Thoracic aorta (tissue), 2 donors: ENCODE measurements at places on chromosomes 6 and 20. TPM values are rescaled to one million over a fixed set of nuclear protein-coding genes. Genes with fewer than 3 reads are reported as not detected.

Gene CAGE1
- total RNA-seq, result not detected

Gene STAU1
- total RNA-seq, result 54.0 TPM

Gene BFSP1
- 2.4 TPM for total RNA-seq

Gene GHRH
- total RNA-seq, result not detected

Gene ZNF311
- 0.35 TPM for total RNA-seq

Gene CST11
- total RNA-seq, result not detected

Gene THBS2
- 673 TPM for total RNA-seq

Gene AKIRIN2
- 38.7 TPM for total RNA-seq

Gene BPIFB3
- not detected for total RNA-seq

Gene FKBP5
- total RNA-seq, result 271 TPM

Gene COL21A1
- 53.7 TPM for total RNA-seq

Gene CTCFL
- total RNA-seq, result not detected

GRCh38 chr6:40460380-40460779 lies 126.8 kb downstream of the LRFN2 start:
- no peak for DNase-seq

DNA sequence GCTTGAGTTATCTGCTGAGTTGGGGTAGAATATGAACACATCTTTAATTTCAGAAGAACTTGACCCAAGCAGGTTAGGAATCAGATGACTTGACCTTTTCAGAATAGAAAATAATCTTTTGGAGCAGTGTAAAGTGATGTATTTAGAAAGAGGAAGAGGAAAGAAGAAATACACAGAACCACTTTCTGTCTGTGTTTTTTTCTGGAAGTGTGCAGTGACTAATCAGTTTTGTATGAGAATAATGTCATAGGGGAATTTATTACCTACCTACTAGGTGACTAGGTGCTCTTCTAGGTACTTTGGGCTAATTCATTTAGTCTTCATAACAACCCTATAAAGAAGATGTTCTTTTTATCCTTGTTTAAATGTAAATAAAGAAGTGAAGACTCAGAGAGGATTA lies 3.0 kb downstream of the PPP1R14C start:
- no peak for DNase-seq

DNA sequence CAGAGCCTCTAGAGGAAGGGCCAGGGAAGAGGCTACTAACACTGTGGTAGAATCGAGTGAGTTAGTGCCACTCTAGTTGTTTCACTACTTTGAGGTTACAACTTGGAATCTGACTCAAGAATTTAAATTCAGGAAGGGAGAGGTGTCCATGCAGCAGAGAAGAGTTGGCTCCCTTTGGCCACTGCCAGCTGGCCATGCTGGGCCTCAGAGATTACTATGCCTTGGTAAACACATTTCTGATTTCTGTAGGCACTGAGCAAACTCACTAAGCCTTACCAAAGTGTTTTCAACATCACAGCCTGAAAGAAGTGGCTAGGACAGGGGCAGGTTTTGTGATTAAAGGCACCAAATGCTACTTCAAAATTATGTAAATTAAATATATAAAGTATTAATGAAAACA lies 61.9 kb downstream of the ZHX3 start:
- no peak for DNase-seq

DNA sequence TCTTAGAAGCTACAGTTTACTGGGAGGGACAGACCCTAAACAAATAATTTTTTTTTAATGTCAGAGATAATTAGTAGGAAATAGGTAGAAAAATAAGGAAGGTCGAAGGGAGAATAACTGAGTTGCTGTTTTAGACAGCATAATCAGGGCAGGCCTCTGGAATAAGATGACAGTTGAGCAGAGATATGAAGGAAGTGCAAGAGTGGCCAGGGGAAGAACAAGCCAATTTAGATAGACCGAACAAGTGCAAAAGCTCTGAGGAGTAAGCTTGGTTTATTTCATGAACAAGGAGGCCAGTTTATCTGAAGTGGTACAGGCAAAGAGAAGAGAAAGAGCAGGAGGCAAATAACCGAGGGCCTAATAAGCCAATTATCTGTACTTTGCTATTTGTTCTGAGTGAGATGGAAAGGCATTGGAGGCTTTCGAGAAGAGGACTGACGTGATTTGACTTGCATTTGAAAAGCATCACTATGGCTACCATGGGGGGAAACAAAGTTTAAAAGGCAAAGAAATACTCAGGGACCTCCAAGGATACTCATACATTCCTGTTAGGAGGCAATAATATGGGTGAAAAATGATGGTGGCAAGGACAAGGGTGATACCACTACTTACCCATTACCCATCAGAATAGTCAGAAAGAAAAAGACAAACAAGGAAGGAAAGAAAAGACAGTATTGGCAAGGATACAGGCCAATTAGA lies 19.7 kb downstream of the PROCR start:
- DNase-seq, result no peak

DNA sequence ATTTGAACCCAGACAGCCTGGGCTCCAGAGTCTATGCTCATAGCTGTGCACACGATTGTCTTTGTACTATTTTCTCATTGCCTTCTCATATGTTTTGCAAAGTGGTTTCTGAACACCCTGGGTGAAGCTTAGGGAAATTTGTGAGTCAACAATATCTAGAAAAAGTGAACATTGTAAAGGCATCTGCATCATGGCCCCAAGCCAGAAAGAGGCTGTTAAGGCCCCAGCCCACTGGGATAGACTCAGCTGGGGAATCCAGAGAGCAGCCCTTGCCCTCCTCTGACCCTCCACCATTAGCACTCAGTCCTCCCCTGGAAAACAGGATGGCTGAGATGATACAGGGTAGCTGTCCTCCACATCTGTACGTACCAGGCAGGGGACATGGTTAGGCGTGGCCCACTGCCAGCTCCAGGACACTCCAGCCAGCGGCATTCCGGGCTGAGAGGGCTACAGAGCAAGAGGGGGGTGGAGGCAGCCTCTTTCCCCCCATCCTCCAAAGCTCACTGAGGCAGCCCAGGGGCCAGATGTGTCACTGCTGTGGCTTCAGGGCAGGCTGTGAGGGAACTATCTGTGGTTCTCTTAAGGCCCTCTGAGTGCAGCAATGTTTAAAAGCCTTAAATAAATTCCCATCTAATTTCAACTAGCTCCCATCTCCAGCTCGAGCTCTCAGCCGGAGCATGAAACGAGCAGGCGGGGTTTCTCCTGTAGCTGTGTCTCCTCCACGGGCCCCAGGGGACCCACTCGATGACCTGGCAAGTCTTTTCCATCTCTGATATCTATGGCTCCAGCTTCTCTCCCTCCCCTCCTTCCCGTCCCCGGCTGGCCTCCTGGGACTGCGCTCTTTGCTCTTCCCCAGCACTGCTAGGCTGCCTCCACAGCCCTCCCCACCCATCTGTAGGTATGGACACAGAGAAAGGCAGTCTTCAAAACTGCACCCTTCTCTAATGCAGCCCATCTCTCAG lies 209.4 kb upstream of the LRFN2 start:
- DNase-seq, result no peak

DNA sequence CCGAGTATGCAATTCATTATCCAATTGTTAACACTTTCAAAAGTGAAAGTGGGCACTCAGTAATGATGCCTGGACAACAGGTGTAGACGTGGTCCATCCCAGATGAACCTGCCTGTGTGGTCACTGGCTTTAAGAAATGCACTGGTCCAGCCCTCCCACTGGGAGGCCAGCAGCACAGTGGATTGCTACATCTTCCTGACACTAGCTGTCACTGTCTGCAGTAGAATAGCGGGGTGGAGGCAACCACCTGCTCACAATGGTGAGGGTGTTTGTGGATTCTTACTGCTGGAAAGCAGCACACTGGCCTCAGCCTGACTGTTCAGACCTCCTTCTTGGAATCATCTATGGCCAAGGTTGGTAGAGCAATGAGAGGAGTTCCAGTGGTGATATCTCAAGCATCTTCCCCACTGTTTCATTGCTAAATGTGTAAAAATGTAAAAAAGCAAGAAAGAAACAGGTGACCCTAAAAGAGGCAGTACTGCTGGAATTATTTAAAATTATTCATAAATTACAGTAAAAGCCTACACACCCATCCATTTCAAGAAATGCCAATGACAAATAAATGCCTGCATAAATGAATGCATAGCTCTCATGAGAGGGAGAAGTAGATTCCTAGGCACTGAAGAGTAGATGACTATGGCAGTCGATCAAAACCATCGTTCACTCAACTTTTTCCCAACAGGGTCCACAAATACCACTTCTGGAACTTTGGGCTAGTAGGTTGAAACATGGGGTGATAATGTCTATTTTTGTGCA lies 228.0 kb upstream of the PLN start:
- no peak for DNase-seq

GRCh38 chr6:7819431-7820015 lies 91.1 kb downstream of the TXNDC5 start:
- DNase-seq, result no peak

- DNase-seq, result no peak
Observed at GRCh38 chr20:38002422-38002821, 30.8 kb downstream of the TTI1 start.

DNA sequence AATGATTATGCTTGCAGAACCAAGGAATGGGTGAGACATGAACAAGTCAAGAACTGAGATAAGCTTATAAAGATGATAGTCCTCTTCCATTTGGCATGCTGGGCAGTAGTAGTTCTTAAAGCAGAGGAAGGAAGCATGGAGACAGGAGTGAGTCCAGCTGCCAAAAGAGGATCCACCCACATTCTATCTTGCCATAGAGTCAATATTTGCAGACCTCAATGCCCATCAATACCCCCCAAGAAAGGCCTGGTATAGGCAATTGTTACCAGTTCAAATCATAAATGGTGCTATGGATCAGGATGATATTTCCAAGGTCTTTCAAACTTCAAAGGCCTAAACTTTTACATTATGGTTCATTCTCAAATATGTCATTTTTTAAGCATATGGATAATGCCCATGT lies 4.8 kb downstream of the ARHGAP18 start:
- no peak for DNase-seq

GRCh38 chr6:163460307-163460782 lies 45.8 kb downstream of the QKI start:
- no peak for DNase-seq

- DNase-seq, result no peak
Observed at GRCh38 chr20:21503345-21503744, 10.5 kb downstream of the NKX2-2 start.

GRCh38 chr6:123323452-123324329 lies 313.1 kb downstream of the TRDN start:
- no peak for DNase-seq

GRCh38 chr20:31848088-31848999 lies 2.9 kb upstream of the FOXS1 start:
- DNase-seq, result no peak

- DNase-seq, result no peak
Observed at GRCh38 chr6:157438611-157439111, 57.7 kb downstream of the ZDHHC14 start.

GRCh38 chr6:13296536-13296997 lies 31.8 kb downstream of the TBC1D7 start:
- no peak for DNase-seq

- DNase-seq, result no peak
Observed at GRCh38 chr6:132952031-132952867, 137.9 kb downstream of the RPS12 start.

DNA sequence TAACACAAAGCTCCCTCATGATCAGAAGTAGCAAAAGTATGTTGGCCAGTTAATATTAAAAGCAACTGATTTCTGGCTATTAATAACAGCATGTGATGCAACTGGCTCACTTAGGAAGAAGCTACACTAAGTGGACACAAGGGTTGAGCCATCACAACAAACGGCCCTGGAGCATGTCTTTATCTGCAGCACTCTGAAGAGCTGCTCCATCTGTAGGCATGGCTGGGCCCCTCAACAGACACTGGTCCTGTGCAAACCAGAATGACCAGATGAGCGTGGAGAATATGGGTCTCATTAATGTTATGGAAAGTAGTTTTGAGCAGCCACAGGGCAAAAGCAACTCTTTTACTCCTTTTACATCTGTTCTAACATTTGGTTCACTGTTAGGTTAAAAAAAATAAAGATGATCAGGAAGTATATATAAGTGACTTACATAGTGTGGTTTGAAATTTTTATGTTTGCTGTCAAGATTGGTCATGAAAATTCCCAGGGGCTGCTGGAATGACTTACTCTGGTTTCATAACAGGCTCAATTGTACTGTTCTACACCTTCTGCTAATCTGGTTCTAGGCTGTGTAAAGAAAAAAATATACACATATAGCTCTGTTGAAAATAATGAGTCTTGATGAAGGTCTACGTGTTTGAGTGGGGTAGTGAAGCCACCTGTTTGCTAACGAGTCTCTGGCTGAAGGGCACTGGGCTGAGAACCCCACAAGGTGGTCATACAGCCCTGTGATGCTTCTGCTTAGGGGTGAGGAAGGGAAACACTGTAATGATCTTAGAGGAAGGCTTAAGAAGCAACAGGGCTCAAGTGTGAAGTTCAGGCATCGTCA lies 58.1 kb downstream of the INSM1 start:
- DNase-seq, result no peak

- DNase-seq, result no peak
Observed at GRCh38 chr6:357791-358341, 33.7 kb upstream of the IRF4 start.

DNA sequence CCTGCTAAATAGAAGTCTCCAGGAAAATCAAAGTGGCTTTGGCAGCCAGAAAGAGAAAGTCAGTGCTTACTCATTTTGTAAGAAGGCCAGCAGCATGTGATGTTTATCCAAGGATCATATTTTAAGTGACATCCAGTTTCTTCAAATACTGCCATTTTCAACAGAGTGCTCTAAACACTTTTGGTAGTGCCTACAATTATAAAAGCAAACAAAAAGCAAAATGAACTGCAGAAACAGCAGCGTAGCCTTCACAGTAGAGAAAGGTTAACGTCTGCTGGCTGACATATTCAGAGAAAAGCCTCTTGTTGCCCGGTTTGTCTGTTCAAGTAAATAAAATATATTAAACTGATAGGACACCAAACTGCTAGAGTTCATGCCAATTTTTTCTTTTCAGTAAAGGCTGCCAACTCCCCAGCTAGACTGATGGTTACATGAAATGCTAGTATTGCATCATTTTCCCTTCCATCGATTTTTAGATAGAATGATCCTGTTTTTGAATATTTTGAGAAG lies 705.7 kb upstream of the SLC35B3 start:
- DNase-seq, result no peak

- DNase-seq, result no peak
Observed at GRCh38 chr6:3131695-3132094, 13.2 kb downstream of the BPHL start.
